Activated CD4-positive, alpha-beta T cell treated with anti-CD3 and anti-CD28 coated beads for 36 hours (primary cell): ENCODE measurements at places on chromosomes 11 and 22.

- DNase-seq, result no peak
Observed at GRCh38 chr11:72575533-72576242, 98.5 kb downstream of the PDE2A start.

- DNase-seq, result no peak
Observed at GRCh38 chr11:34351687-34352469, 5.9 kb downstream of the ABTB2 start.

DNA sequence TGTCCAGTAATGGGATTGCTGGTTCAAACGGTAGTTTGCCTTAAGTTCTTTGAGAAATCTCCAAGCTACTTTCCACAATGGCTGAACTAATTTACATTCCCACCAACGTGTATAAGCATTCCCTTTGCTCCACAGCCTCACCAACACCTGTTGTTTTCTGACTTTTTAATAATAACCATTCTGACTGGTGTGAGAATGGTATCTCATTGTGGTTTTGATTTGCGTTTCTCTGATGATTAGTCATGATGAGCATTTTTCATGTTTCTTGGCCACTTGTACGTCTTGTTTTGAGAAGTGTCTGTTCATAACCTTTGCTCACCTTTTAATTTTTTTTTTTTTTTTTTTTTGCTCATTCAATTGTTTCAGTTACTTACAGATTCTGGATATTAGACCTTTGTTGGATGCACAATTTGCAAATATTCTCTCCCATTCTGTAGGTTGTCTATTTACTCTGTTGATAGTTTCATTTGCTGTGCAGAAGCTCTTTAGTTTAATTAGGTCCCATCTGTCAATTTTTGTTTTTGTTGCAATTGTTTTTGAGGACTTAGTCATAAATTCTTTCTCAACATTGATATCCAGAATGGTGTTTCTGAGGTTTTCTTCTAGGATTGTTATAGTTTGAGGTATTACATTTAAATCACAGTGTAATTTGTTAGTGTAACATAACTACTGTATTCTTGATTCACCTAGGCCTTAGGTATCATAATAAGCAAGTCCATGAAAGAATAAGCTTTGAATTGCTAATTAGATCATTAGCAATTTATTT lies 33.0 kb downstream of the CCDC34 start:
- DNase-seq, result no peak

- no peak for DNase-seq
Observed at GRCh38 chr11:43845816-43846215, 34.8 kb upstream of the ALKBH3 start.

- no peak for DNase-seq
Observed at GRCh38 chr11:87039371-87039770, 1.6 kb downstream of the TMEM135 start.

- DNase-seq, result no peak
Observed at GRCh38 chr11:71459076-71459766, 6.2 kb downstream of the NADSYN1 start.

GRCh38 chr11:111792955-111793500 lies 26.8 kb upstream of the PPP2R1B start:
- no peak for DNase-seq

DNA sequence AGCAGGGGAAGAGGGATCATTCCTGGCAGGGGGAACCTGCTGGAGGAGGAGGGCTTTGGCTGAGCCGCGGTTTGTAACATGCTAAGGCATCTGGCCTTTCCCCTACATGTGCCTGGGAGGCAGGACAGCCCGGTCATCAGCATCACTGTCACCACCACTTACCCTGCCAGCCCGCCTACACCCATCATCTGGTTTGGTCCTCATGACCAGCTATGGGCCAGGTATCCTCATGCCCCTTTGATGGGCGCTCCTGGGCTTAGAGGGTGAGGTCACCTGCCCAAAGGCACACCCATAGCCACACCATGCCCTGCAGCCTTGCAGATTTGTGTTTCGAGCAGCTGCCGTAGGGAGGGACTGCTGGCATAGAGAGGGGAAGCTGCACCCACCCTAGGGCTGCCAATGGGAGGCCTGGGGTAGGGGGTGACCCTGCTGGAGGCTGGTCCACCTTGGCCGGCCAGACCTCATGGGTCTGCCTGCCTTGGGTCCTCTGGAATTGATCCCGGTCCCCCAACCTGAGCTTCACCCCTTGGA lies 2.6 kb downstream of the MRGPRF start:
- no peak for DNase-seq

- no peak for DNase-seq
Observed at GRCh38 chr22:23089633-23090456, 19.5 kb downstream of the GNAZ start.
